SHP77 treated with DMSO at 0.1 percent for 48 hours (cell line): ENCODE measurements at places on chromosomes 6 and 20.

DNA sequence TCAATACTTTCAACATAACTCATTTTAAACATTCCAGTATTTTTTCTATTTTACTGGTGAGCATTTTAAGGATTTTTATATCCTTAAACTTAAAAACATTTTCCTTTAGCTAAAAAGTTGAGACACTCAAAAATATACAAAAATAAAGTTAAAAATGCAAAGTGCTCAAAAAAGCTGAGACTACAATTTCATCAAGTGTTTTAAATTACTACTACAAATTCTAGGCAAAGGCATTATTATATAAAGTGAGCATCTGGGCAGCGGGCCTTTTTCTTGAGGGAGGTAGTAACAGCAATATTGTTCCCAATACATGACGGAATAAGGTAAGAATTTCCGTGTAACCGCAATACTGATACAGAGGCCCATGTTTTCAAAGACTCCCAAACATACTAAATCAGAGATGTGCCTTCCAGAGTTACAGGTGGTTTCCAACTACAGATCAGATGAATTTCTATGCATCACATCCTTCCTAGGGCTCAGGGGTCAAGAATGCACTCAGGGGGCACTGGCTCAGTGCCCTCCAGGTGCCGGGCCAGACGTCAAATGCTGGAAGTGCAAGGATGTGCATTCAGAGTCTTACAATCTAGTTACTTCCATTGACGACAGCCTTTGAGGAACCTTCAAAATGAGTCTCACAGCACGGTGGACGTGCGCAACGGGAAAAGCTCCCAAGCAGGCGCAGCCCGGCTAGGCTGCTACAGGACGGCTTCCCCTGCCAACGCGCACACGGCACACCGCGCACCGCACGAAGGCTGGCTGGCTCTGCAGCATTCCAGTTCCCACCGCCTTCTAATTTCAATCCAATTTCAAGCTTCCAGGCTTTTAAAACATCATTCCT is 1.7 kb downstream of the PHF10 start:
- no peak for DNase-seq

DNA sequence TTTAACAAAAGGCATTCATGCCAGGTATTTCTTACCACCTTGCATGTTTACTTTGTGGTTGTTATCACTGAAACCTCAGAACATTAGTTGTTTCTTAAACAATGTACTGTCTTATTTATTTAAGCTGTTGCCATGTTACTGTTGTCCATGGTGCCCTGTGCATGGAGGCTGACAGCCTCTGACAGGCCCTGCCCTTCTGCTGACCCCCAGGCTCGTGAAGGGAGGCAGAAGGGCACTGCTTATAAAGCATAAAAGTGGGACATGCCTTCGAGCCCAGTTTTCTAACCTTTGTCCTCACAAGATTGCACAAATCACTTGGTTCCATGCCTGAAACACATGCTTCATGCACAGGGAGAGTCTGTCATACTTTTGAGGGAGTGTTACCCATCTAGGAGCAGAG is 46.7 kb upstream of the CLIC5 start:
- no peak for DNase-seq

- DNase-seq, result peak; percentile 49
Observed at GRCh38 chr20:44038681-44039123, 124.0 kb downstream of the TOX2 start.

DNA sequence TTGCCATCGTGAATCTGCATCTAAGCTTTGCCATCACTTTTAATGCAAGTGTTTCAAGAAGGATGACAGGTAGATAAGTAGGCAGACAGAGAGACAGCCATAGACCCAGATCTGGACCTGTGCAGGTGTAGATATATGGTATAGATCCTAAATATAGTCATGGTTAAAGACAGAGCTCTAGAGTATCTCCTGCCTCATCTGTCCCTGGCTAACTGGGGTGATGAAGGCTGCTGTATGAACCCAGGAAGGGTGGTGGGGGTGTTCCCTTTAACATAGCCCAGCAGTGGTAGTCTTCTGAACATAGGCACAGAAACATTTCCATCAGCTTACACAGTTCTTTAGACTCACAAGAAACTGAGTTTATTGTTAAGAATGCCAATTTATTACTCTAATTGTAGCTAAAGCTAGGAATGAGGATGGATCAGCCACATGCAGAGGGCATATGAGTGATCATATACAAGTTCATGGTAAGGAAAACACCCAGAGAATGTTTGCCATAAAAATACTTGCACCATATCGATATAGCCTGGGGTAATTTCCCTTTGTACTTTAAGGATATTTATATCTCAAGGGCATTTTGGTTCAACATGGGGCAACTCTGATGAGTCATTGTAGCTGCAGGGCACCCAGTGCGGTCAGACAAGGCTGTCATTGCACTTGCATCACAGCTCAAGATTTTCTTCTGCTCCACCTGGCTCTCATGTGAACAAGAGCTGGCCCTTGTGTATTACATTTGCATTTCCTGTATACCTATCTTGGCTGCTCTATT is 587.2 kb downstream of the EPM2A start:
- no peak for DNase-seq

DNA sequence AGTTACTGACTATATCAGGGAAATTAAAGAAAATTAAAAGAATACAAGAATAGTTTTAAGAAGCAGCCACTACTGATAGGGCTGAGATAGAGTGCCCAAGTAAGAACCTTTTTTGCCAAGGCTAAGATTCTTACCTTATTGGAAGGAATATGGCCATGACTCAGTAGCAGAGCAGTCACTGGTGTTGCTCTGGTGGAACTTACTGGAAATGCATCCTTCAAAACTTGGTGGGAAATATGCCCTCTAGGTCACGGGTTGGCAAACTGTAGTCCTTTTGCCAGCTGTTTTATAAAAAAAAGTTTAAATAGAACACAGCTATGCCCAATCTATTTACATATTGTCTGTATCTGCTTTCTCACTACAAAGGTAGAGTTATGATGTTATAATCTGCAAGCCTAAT is 6.0 kb downstream of the HSF2 start:
- no peak for DNase-seq

- no peak for DNase-seq
Observed at GRCh38 chr6:39948199-39948791, 14.0 kb upstream of the MOCS1 start.
